ENCODE measurements at places on chromosomes 1 and 21. TPM values are rescaled to one million over a fixed set of nuclear protein-coding genes. Genes with fewer than 3 reads are reported as not detected.

- H3K27ac ChIP-seq = no peak overlapping the region
- no peaks in the 10 kb centered on the region for H3K27me3 ChIP-seq
- no peak overlapping the region for H3K4me3 ChIP-seq
- no peaks in the 10 kb centered on the region for H3K4me1 ChIP-seq
- DNase-seq = no peak
- H3K36me3 ChIP-seq = no peaks in the 10 kb centered on the region
These were observed 173.9 kb downstream of the HHIPL2 start for GRCh38 chr1:222373831-222374602.

DNA sequence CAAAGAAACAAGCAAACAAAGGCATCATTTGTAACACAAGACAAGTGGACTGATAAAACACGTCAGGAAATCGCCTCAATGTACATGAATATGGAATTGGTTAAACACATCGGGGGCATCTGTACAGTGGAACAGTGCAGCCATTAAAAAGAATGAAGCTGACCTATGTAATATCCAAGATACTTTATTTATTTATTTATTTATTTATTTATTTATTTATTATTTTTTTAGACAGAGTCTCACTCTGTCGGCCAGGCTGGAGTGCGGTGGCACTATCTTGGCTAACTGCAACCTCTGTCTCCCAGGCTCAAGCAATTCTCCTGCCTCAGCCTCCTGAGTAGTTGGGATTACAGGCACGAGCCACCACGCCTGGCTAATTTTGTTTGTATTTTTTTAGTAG lies 75.4 kb upstream of the SLC45A1 start:
- no peak overlapping the region for H3K4me3 ChIP-seq
- H3K36me3 ChIP-seq = no peaks in the 10 kb centered on the region
- H3K27me3 ChIP-seq = no peaks in the 10 kb centered on the region
- no peak for DNase-seq
- no peaks in the 10 kb centered on the region for H3K4me1 ChIP-seq

GRCh38 chr1:230335861-230336522 lies 90.1 kb downstream of the PGBD5 start:
- H3K36me3 ChIP-seq = no peaks in the 10 kb centered on the region
- no peak for DNase-seq
- no peaks in the 10 kb centered on the region for H3K4me1 ChIP-seq
- no peak overlapping the region for H3K4me3 ChIP-seq
- no peaks in the 10 kb centered on the region for H3K27me3 ChIP-seq

DNA sequence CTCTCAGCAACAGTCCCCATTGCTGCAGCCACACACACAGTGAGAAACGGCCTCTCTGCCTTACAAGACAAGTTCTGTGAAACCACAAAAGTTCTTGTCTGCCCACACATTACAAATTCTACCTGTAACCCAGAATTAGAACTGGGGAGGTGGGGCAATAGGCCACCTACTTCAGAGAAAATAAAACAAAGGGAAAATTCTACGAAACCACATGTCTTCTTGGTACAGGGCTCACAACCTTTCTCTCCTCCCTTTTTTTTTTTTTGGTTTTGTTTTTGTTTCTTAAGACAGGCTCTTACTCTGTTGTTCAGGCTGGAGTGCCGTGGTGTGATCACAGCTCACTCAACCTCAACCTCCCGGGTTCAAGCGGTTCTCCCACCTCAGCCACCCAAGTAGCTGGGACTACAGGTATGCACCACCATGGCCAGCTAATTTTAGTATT lies 30.2 kb downstream of the LPAR3 start:
- no peaks in the 10 kb centered on the region for H3K36me3 ChIP-seq
- H3K27me3 ChIP-seq = no peaks in the 10 kb centered on the region
- H3K4me1 ChIP-seq = no peaks in the 10 kb centered on the region
- no peak overlapping the region for H3K27ac ChIP-seq
- DNase-seq = no peak
- H3K4me3 ChIP-seq = no peak overlapping the region

- H3K27ac ChIP-seq = no peak overlapping the region
- H3K36me3 ChIP-seq = no peaks in the 10 kb centered on the region
- H3K27me3 ChIP-seq = peaks cover 39% of the 10 kb centered on the region
- H3K4me1 ChIP-seq = peaks cover 2% of the 10 kb centered on the region
- peak; percentile 35 for DNase-seq
- no peak overlapping the region for H3K4me3 ChIP-seq
These were observed 91.4 kb upstream of the CTTNBP2NL start for GRCh38 chr1:112304612-112305011.

- H3K27me3 ChIP-seq = peaks cover 9% of the 10 kb centered on the region
- no peak overlapping the region for H3K4me3 ChIP-seq
- no peaks in the 10 kb centered on the region for H3K36me3 ChIP-seq
- no peak overlapping the region for H3K27ac ChIP-seq
- peaks cover 6% of the 10 kb centered on the region for H3K4me1 ChIP-seq
These were observed 4.9 kb upstream of the TNFRSF1B start for GRCh38 chr1:12161662-12162458.

- DNase-seq = no peak
- no peak overlapping the region for H3K27ac ChIP-seq
- no peaks in the 10 kb centered on the region for H3K27me3 ChIP-seq
- H3K36me3 ChIP-seq = no peaks in the 10 kb centered on the region
These were observed 14.4 kb downstream of the CD58 start for GRCh38 chr1:116556289-116557006.

DNA sequence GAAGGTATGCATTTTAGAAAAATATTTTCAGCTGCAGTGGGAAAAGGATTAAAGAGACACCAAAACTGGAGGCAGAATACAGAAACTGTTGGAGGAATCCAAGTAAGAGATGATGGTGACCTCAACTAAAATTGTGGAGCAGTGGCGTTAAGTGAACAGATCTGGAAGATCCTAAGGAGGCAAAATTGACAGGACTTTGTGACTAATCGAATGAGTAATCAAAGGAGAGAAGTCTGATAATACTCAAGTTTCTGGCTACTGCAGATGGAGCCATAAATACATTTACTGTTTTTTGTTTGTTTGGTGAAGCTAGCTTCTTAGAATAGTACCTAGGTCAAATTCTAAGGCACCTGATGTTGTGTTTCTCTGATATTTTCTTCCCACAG lies 3.1 kb downstream of the CTBS start:
- no peaks in the 10 kb centered on the region for H3K4me1 ChIP-seq
- no peak for DNase-seq
- no peak overlapping the region for H3K27ac ChIP-seq
- no peaks in the 10 kb centered on the region for H3K27me3 ChIP-seq
- H3K4me3 ChIP-seq = no peak overlapping the region

DNA sequence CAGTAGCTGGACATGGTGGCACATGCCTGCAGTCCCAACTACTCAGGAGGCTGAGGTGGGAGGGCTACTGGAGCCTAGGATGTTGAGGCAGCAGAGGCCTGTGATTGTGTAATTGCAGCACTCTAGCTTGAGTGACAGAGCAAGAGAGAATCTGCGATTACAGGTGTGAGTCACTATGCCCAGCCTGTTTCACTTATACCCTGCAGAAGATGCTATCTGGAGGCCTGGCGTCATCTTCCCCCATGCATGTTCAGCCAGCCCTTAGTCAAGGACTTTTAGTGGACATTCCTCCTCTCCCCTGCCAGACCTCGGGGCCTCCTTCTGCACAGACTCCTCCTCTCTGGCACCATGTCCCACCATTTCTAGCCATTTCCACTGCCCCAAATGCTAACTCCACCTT lies 36.3 kb upstream of the RCC2 start:
- no peak for DNase-seq
- H3K36me3 ChIP-seq = no peaks in the 10 kb centered on the region
- no peak overlapping the region for H3K27ac ChIP-seq
- H3K27me3 ChIP-seq = no peaks in the 10 kb centered on the region
- no peak overlapping the region for H3K4me3 ChIP-seq
- H3K4me1 ChIP-seq = no peaks in the 10 kb centered on the region

DNA sequence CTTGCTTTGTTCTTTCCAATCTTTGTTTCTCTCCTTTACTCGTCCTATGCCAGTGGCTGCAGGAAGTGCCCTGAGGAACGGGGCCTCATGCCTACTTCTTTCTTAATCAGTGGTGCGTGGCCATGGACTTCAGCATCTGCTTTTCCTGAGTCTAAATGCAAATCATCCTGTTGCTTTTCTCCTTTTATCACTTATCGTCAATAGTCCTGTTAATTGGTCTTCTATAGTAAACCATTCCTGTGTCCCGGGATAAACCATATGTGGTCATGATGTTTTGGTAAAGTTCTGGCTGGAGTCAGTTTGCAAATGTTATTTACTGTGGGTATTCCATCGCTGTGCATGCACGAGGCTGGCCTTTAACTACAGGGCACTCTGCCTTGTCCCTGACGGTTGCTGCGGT lies 47.5 kb downstream of the AGPAT3 start:
- DNase-seq = no peak
- H3K4me1 ChIP-seq = no peaks in the 10 kb centered on the region
- H3K4me3 ChIP-seq = no peak overlapping the region
- H3K27ac ChIP-seq = no peak overlapping the region
- no peaks in the 10 kb centered on the region for H3K27me3 ChIP-seq

DNA sequence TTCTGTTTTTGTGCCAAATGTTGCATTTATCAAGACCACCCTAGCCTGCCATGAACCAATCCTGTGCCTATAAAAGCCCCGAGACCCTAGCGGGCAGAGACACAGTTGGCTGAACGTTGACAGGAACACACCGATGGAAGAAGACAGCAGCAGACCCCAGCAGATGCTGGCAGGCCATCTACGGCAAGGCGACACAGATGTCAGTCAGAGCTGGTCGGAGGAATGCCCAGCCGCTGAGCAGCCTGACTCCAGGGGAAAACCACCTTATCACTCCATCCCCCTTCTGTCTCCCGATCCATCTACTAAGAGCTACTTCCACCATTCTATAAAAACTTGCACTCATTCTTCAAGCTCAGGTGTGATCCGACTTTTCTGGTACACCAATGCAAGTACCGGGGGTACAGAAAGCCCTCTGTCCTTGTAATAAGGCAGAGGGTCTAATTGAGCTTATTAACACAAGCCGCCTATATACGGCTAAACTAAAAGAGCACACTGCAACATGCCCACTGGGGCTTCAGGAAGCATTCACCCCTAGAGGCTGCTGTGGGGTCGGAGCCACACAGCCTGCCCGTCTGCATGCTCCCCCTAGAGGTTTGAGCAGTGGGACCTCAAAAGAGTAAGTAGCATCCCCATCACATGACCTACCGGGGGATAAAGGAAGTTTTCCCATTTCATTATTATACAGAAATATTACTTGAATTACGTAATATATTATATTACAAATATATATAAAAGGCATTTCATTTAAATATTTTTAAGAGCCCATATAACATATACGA lies 1156.3 kb upstream of the B3GALT2 start:
- no peak overlapping the region for H3K27ac ChIP-seq
- no peaks in the 10 kb centered on the region for H3K36me3 ChIP-seq
- H3K4me1 ChIP-seq = no peaks in the 10 kb centered on the region
- peak; percentile 81 for DNase-seq
- no peaks in the 10 kb centered on the region for H3K27me3 ChIP-seq

DNA sequence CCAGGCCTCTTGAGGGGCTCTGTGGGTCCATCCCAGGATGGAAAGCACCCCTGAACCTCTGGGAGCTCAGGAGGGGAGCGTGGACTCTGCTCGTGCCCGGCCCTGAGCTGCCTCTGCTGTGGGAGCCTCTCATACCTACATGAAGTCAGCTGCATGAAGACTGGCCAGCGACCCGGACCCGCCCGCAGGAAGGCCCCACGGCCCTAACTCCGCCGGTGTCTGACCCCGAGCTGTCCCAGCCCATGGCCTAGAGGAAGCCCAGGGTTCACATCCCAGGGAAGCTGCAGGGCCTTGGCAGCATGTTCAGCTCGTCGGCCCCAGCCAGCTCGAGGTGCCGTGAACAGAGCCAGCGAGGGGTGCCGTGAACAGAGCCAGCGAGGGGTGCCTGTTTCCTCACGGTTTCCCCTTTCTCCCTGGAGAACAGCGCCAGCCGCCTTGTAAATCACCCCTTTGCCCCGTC lies 178.1 kb upstream of the ARHGEF16 start:
- H3K4me1 ChIP-seq = no peaks in the 10 kb centered on the region
- DNase-seq = no peak
- no peaks in the 10 kb centered on the region for H3K27me3 ChIP-seq
- H3K36me3 ChIP-seq = no peaks in the 10 kb centered on the region
- peak overlapping the region; percentile 24 for H3K27ac ChIP-seq
- H3K4me3 ChIP-seq = no peak overlapping the region

GRCh38 chr1:30038134-30039025 lies 685.0 kb downstream of the MATN1 start:
- no peaks in the 10 kb centered on the region for H3K36me3 ChIP-seq
- no peak overlapping the region for H3K4me3 ChIP-seq
- H3K27ac ChIP-seq = no peak overlapping the region

- H3K27ac ChIP-seq = no peak overlapping the region
- no peak overlapping the region for H3K4me3 ChIP-seq
- H3K27me3 ChIP-seq = no peaks in the 10 kb centered on the region
- H3K4me1 ChIP-seq = no peaks in the 10 kb centered on the region
- DNase-seq = no peak
These were observed 6.8 kb downstream of the SLC5A9 start for GRCh38 chr1:48229317-48229716.

GRCh38 chr1:114505148-114505561 lies 5.8 kb downstream of the TRIM33 start:
- H3K4me1 ChIP-seq = no peaks in the 10 kb centered on the region
- no peak overlapping the region for H3K4me3 ChIP-seq
- H3K36me3 ChIP-seq = peaks cover 35% of the 10 kb centered on the region
- no peak for DNase-seq
- no peaks in the 10 kb centered on the region for H3K27me3 ChIP-seq

DNA sequence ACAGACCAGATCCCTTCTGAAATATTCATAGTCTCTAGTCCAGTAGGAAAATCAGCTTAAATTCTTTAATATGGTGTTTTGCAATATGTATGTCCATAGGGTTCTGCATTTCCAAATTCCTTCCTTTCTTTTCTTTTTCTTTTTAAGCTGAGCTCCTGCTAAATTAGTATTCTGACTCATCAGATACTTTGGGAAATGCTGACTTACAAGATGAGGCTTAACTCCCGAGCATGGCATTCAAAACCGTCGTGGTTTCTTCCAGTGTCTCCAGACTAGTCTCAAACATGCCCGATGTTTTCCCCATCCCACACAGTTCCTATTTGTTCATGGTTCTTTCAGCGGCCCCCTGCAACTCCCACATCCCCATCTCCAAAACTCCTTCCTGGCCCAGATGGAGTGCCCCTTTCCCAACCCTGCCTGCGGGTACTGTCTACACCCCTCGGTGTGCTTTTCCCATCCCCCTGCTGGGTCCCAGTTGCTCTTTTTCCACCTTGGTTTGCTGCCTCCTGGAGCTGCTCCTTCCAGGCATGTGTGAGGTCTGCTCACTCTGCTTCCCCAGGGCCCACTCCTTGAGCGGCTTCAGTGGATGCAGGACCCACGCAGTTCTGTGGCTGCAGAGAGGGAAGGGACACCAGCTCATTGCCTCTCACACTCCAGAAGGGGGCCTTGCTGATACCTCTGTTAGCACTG lies 19.5 kb upstream of the ETV3 start:
- no peak overlapping the region for H3K27ac ChIP-seq
- H3K4me3 ChIP-seq = no peak overlapping the region
- no peaks in the 10 kb centered on the region for H3K27me3 ChIP-seq
- H3K36me3 ChIP-seq = no peaks in the 10 kb centered on the region
- DNase-seq = peak; percentile 58
- peaks cover 29% of the 10 kb centered on the region for H3K4me1 ChIP-seq

TAS1R3 gene
- 0.19 TPM for total RNA-seq

ZBTB8A gene
- total RNA-seq = 26.2 TPM

SIM2 gene
- not detected for total RNA-seq

FMO1 gene
- not detected for total RNA-seq

C1orf210 gene
- total RNA-seq = 10.4 TPM

LRRC53 gene
- total RNA-seq = not detected
